ENCODE measurements at places on chromosomes 12 and 14.

GRCh38 chr12:108798551-108799221 is 58.7 kb downstream of the SSH1 start:
- no peak for DNase-seq

DNA sequence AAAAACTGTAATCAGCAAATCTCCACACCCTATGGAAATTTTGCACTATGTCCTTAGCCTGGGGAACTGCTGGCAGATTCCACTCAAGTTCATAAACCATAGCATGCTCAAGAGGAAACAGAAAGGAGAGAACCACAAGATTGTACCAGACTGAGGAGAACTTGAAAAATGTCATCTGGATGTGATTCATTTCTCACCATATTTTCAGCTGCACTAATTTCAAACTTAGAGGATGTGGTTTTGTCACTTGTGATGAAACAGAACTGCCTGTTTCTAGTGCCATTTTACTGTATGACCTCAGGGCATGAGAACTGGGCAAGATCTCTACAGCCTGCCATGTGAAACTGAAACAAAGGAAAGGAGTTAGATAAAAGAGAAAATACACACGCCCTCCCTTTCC is 1493.1 kb upstream of the FLRT2 start:
- no peak for DNase-seq

- no peak for DNase-seq
These were observed 52.2 kb upstream of the ANO2 start for GRCh38 chr12:5997260-5997659.

DNA sequence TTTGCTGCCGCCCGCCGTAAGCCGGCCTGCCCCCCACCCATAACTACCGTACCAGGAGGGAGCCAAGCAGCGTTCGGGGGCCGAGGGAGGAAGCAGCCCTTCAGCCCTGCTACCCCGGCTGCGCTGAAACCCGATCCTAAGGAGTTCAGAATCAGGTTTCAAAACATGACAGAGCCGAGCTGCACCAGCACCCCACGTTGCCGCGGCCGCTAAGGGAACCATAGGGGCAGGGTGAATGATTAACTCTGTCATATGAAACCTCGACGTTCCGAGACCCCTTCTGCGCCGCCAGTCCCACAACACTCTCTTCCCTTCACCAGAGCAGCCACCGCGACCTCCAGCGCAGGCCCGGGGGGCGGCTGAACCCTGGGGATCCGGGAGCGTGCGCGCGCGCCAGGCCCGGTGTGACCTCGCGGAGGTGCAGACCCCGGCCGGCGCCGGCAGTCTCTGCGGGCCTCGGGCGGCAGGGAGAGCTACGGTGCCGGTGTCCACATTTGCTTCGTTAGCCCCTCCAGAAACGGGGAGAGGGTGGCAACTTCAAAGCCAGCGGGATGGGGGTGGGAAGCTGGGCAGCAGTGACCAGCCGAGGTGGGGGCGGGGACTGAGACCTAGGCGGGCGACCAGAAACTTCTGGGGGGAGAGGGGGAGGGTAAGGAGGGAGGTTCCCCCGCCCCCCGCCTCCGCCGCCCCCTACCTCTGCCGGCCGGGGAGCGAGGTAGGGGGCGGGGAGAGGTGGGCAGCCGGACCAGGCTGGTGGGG is 1.6 kb downstream of the SIX4 start:
- DNase-seq: no peak

DNA sequence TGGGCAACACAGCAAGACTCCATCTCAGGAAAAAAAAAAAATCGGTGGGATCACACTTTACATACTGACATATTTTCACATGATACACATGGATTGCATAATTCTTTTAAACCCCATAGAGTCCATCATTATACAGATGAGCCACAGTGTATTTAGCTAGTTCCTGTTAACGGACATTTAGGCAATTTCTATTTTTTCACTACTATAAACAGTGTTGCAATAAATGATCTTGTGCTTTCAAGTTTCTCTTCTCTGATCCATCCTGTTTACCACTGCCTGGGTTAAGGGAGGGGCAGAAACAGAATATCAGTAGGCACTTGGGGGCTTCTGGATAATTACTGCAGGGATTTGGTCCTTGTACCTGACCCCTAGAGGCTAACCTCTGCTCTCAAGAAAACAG is 43.4 kb upstream of the SPTLC2 start:
- DNase-seq: no peak

DNA sequence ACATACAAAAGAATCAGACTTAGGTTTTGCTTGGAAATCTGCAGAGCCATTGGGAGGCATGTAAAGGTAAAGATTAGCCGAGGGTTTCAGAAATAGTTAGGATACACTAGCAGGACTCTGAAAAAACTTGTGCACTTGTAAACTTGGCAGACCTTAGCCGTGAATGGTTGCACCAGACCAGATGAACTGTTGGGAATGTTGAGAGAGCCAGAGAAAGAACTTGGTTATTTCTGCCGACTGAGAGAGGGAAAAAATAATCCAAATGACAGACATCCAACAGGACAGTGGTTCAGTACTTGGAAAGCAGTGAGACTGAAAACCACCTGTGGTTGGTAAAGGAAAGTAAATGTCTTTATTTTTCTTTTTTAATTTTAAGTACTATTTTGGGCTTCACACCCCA is 222.5 kb upstream of the DDHD1 start:
- no peak for DNase-seq

GRCh38 chr12:48126953-48127630 is 7.9 kb downstream of the PFKM start:
- no peak for DNase-seq

GRCh38 chr12:22408610-22409376 is 74.3 kb upstream of the ST8SIA1 start:
- DNase-seq: no peak

GRCh38 chr14:60878121-60878520 is 102.8 kb downstream of the TRMT5 start:
- DNase-seq: no peak

GRCh38 chr14:68372368-68372767 is 420.5 kb downstream of the ZFP36L1 start:
- no peak for DNase-seq

DNA sequence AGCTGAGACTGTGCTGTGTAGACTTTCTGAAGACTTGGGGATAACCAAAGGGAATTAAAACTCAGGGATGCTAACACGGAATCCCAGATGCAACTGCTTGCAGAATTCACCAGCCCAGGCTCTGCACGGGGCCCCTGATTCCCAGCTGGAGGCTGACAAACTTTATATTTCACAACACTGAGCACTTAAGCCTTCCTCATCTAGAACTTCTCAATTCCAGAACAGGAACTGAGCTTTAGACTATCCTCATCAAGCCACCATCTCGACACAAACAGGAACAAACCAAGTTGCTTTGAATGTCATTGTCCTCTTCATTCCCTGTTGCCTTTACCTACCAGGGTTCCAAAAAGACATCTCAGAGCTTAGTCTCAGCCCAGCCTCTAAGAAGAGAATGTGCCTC is 22.2 kb downstream of the CCDC63 start:
- DNase-seq: no peak

DNA sequence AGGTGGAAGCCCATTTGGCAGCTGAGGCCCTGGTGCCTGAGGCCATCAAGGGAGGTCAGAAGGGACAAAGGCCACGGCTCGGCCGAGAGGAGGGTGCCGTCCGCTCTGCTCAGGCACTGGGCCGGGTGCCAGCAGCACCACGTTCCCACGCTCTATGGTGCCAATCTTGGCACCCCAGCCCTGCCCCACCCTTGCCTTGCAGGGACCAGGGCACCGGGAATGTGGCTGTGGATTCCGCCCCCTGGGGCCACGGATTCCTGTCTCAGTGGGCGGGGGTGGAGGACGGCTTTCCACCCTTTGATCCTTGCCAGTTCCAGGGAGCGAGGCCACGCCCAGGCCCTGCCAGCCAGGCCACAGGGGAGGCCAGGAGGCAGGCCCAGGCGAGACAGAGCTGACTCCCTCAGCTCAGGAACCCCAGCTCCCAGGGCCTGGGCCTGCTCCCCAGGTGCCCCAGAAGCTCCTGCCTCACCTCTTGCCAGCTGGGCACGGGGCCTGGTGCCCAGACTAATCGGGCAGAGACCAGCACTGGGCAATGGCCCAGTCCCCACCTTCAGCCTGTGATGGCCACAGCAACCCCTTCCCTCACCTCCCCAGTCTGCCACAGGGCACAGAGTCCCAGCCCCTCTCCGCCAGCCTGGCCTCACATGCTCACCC is 26.4 kb upstream of the GPR132 start:
- no peak for DNase-seq

DNA sequence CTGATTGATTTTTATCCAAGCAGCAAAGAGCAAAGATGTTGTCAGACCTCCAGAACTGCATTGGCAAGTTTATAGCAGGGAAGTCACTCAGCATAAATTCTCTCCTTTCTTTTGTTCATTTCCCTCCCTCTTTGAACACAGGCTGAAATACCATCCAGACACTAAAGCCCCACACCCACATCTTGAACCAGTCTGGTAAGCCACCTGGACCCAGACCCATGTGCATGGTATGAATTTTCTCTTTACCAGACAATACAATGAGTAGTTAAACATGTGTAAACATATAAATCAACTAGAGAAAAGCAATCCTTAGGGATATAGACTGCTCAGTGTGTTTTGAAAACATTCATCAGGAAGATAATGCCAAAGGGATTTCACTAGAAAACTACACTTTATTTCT is 488.3 kb upstream of the FLRT2 start:
- no peak for DNase-seq

DNA sequence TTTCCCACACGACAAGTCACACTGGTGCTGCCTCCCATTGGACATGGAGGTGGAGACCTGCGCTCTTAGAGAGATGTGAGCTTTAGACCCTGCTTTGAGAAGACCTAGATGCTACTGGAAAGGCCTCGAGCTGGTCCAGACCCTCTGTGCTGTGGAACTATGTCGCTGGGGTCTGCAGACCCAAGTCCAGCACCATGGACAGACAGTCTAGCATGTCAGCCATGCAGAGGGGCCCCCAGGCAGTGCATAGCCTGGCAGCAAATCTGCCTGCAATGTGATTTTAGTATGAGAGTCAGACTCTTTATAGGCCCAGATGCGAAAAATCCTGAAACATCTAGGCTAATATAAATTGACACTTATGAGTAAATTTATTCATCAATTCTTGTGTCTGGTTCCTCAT is 141.5 kb downstream of the NTF3 start:
- DNase-seq: no peak

DNA sequence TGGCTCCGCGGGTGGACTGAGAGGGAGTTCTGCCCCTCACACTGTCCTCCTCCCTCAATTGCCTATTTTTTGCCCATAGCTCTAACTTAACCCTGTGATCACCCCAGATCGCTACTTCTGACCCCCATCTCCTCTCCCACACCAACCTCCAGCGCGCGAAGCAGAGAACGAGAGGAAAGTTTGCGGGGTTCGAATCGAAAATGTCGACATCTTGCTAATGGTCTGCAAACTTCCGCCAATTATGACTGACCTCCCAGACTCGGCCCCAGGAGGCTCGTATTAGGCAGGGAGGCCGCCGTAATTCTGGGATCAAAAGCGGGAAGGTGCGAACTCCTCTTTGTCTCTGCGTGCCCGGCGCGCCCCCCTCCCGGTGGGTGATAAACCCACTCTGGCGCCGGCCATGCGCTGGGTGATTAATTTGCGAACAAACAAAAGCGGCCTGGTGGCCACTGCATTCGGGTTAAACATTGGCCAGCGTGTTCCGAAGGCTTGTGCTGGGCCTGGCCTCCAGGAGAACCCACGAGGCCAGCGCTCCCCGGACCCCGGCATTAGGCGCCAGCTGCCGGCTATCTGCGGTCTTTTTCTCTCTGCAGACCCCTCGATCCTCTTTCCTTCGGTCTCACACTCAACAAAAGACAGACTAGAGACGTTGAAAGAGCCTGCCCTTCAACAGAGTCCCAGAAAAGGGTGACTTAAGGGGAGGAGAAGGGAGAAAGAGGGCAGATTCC is 3.0 kb upstream of the TBX3 start:
- no peak for DNase-seq

GRCh38 chr12:112842441-112842840 is 50.9 kb downstream of the RPH3A start:
- DNase-seq: no peak

- no peak for DNase-seq
These were observed 57.9 kb downstream of the TXNDC16 start for GRCh38 chr14:52494444-52494843.

GRCh38 chr12:42332301-42333285 is 6.6 kb downstream of the PPHLN1 start:
- no peak for DNase-seq

GRCh38 chr12:123816896-123817537 is 54.9 kb downstream of the DNAH10 start:
- DNase-seq: no peak

DNA sequence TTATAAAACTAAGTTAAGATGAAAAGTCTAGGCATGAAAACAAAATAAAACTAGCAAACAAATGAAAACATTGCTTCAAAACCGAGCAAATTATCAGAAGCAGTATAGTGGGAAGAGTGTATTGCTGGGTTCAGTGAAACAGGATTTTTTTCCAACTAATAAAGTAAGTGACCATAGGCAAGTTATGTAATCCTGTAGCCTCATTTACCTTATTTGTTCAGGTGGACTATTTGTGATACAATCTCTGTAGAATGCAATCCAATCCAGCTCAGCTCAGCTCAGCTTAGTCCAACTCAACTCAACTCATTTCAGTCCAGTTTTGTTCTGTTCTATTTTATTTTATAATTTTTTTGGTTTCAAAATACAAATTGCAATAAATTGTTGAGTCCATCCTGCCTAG is 276.7 kb upstream of the LRIG3 start:
- no peak for DNase-seq

DNA sequence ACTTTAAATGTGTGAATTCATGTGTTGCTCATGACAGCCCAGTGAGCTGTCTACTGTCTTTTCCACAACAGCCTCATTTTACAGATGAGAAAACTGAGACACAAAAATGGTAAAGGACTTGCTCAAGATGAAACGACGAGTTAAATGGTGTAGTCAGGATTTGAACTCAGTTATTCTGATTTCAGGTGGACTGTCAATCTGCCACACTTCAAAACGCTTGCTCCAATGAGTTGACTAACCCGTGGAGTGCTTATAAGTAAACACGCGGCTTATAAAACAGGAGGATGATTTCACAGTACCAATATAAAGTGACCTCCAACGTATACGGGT is 652 bp upstream of the POLE2 start:
- no peak for DNase-seq

DNA sequence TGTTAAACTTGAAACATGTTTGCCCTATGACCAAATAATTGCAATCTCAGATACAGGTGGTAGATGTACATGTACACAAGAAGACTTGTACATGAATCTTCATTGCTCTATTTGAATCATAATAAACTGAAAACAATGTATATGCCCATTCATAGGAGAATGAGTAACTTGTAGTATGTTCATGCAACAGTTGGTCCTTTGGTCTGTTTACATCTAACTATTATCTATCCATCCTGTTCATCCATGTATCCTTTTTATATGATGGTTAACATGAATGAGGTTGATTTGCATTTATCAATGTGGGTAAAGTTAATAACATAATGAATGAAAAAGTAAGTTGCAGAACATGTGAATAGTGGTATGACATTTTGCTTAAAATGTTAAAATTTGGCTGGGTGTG is 37.1 kb downstream of the HSD17B6 start:
- no peak for DNase-seq

DNA sequence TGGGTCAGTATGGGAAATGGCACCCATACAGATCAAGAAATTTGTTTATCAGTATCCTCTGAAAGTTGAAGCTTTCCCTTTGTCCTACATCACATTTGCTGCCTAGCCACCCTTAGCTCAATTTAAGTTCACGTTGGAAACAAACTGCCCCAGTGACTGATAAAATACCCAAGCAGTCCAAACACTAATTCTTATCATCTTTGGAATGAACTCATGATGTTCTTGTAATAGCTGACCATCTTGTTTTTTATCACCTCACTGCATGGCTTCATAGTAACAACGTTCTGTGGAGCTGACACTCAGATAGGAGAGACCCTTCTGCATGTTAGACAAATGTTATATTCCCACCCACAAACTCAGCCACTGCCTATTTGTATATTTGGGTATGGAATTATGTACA is 93.4 kb downstream of the GPR135 start:
- no peak for DNase-seq

All from AG04449 (cell line).